Activated CD4-positive, alpha-beta T cell treated with anti-CD3 and anti-CD28 coated beads, Interleukin-10, Interleukin-2, amounts not matched to agents 100 ng/mL and 50 ng/mL, durations not matched to agents 16 hours and 8 hours (primary cell): ENCODE measurements at places on chromosomes 6 and 20.

- no peak for DNase-seq
These were observed 85.8 kb downstream of the DZANK1 start for GRCh38 chr20:18380908-18381529.

GRCh38 chr6:139370283-139370998 lies 4.0 kb downstream of the CITED2 start:
- DNase-seq, result no peak

GRCh38 chr6:48553467-48554189 lies 442.6 kb upstream of the PTCHD4 start:
- DNase-seq, result no peak

DNA sequence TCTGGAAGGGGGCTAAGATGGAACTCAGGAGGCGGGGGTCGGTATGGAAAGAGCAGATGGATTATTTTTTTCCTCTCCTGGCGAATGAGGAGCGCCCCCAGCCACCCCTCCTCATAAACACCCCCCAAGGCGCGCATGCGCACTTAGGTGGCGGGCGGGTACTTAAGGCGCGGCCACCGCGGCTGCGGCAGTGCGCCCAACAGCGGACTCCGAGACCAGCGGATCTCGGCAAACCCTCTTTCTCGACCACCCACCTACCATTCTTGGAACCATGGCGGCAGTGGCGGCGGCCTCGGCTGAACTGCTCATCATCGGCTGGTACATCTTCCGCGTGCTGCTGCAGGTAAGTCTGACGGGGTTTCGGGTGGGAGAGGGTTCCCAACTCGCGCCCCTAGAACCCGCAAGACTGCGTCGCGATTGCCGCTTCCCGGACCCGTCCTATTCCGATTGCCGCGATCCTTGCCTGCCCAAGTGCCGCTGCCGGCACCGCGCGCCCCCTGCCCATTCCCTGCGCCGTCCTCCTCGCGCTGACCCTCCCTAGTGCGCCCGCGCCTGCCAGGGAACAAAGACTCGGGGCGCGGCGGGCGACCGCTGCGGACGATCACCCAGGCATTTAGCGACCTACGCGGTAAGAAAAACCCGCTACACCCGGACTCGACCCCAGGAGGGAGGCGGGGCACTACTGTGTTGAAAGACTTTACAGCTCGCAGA lies at the start of gene NNAT:
Gene NNAT (plus strand): TSS at position 190 of the 711 bp plus-strand sequence. CDS start 82 bp downstream, at position 272.
- no peak for DNase-seq

DNA sequence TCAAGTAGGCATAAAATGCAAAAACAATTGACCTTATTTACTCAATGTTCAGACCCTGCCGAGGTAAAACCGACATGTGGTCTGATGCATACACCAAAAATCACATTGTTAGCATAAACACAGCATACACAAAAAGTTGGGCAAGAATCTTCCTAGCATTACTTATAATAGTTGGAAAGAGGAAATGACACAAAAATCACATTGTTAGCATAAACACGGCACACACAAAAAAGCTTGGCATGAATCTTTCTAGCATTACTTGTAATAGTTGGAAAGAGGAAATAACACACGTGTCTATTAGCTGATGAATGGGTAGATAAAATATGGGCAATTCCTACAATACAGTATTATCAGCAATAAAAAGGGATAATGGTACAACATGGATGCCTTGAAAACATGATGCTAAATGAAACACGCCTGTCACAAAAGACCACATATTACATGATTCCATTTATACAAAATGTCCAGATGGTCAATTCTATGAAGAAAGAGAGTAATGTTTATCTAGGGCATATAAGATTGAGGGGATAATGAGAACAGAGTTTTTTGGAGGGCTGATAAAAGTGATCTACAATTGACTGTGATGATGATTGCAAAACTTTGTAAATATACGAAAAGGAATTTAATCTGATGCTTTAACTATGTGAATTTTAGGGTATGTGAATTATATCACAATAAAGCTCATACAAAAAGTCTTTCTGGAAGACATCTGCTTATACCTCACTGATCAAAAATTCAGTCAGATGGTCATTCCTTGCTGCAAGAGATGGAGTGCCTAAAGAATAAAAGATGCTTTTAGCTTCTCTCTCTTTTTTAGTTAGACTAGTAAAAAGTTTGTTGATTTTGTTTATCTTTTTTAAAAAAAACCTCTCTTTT lies 1019.5 kb upstream of the CITED2 start:
- no peak for DNase-seq

DNA sequence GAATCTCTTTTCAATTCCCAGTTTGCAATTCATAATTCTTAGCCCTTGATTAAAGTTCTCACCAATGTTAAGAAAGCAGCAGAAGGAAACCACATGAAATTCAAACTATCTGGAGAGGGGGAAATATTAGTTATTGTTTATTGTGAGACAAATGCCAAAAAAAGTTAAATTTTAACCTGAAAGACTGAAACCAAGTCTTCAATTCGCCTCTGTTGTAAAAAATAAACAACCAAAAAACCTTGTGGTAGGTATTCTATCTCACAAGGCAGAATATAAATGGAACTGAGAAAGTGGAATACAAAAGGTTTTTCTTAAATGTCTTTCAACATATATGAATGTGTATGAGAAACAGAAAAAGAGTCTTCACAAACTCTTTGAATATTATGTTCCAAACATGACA lies 24.8 kb downstream of the TMX4 start:
- no peak for DNase-seq

- no peak for DNase-seq
These were observed 779 bp downstream of the HEBP2 start for GRCh38 chr6:138404666-138405337.

- DNase-seq, result no peak
These were observed 265.5 kb upstream of the EXOC2 start for GRCh38 chr6:958488-958887.

- DNase-seq, result no peak
These were observed 56.3 kb upstream of the AFDN start for GRCh38 chr6:167770291-167770955.

DNA sequence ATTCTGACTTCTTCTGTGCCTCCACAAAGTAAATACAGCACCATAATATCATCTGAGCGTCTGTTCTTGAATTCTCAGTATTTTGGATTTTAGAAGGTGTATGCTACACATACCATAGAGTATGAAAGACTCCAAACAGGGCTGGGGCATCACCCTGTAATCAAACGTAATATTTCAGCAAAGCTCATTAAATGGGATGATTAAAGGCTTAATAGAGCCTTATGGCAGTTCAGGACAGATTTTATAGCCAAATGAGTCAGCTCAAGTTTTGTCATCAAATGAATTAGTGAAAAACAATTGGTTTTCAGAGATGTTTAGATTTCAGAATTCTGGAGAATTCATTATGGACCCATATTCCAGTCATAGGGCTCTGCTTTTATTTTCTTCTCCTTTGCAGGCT lies 68.9 kb downstream of the TULP4 start:
- no peak for DNase-seq

DNA sequence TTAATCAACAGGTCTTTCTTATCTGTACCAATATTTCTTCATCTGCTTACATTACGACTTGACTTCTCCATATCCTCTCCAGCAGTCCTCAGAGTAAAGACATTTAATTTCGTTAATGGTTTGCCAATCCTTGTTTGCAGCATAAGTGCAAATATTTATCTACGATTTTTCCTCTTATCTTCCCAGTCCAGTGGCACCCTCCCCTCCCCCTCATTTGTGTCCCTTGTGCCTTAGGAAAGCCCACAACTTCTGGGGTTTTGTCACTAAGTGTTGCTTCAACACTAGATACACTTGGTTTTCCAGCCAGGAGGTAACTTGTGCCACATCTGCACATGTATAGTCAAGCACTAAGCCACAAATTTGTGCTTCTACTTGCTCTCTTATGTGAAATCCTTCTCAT lies 327.2 kb downstream of the CBLN4 start:
- no peak for DNase-seq

DNA sequence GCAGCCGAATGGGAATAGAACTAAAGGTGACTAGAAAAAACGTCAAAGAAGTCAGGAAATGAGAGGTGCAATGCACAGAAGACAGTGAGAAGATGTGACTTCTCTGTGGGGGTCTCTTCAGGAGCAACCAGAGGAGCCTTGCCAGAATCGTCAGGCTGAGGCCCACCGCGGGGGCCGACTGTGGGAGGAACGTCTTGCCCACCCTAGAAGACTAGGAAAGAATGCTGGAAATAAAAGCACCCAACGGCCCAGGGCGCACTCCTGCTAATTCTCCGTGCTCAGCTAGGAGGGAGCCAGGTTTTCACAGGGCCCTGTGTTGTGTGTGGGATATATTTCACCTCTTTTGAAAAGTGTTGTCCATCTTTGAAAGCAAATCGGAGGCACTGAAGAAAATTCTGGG lies 129.2 kb downstream of the SMOC2 start:
- no peak for DNase-seq

DNA sequence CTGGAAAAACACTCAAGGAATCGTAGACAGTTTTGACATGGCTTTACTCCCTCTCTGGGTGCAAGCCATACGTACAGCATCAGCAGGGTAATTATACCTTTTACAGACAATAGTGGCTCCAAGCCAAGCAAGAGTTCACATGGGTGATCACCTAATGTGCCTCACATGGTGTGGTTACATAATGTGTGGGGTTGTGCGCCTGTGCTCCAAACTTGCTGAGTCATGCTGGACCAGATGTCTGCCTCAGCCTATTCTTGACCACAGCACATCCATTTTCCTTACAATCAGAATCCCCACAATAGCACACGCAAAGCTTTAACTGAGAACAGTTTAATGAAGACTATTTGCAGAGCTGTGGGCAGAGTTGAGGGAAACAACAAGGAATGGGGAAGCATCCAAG lies 74.5 kb downstream of the ALDH8A1 start:
- no peak for DNase-seq

GRCh38 chr6:52517502-52518278 lies 59.2 kb downstream of the TRAM2 start:
- DNase-seq, result peak; percentile 84

GRCh38 chr6:467111-467510 lies 75.6 kb downstream of the IRF4 start:
- DNase-seq, result no peak

GRCh38 chr20:20366876-20367574 lies 879 bp upstream of the INSM1 start:
- DNase-seq, result no peak

DNA sequence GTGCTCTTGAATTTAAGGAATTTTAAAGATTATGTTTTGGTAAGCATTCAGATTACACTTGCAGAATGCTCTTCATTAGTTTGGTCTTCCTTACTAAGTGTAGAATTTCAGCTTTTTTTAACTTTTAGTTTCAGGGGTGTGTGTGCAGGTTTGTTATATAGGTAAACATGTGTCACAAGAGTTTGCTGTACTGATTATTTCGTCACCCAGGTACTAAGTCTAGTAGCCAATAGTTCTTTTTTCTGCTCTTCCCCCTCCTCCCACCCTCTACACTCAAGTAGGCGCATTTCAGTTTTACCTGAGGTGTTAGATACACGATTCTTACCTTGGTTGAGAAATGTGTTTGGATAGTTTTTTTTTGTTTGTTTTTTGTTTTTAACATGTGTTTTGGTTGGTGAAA lies 68.3 kb downstream of the AFG1L start:
- no peak for DNase-seq

DNA sequence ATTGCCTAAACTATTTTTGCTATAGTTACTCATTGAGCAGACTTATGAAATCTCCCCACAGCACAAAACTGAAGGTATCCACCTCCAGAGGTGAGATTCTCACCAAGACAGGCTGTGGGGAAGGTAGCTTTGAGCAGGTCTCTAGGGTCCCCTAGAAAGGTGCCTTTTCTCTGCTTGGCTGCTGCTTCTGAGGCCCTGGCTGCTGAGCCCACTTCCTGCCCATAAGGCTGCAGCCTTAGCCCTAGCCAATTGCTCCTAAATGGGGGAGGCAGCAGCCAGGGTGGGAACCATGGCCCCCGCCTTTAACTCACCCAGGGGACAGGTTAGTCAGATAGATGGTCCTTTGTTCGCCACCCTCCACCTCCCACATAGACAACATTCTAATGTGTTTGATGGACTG lies 3.6 kb downstream of the NT5E start:
- no peak for DNase-seq

DNA sequence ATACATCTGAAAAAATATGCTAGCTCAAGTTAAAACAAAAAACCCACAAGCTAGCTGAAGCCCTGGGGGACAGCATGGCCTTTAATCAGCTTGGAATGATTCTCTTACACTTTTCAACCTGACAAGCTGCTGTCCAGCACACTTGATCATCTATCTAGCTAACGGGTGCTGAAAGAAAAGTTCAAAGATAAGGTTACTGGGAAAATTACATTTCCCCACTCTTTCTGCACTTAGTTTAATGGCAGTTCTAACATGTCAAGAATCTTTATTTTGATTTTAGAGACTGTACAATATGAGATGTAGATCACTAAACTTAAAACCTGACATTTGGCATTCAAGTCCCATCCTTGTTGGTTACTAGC lies 53.4 kb downstream of the STK4 start:
- DNase-seq, result no peak

DNA sequence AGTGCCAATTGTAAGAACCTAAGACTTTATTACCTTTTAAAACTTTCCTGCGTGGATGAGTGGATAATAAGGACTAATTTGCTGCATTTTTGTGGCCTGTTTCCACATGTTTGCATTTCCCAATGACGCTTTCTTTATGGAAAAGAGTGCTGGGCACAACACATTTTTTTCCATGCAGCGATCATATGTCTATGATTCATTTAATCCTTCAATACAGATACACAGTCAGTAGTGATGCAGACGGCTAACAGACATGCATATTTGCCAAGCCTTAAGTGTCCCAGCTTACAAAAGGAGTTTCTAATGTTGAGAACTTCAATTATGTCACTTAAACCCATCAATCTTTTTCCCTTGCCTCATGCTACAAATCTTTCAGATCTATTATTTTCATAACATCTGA lies 239.8 kb upstream of the PREP start:
- DNase-seq, result no peak

DNA sequence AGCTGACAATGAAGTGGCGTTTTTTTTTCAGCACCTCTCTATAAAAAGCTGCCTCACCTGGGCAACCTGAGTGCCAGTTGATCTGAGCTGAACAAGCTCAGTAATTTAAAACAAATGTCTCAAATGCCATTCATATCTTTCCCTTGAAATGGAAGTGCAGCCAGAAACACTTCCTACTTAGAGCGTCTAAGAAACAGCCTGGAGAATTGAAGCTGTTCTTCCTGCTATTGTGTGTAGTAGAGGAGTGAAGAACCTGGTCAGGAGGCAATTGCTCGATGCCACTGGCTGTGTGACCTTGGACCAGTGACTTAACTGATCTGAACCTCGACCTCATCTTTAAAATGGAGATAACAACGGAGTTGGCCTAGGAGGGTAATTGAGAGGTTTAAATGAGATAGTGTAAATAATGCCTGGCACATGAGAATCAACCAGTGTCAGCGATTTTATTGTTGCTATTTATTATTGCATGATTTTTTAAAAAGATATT lies 95.4 kb upstream of the FOXQ1 start:
- DNase-seq, result no peak
